MV-4-11 (cell line): ENCODE measurements at places on chromosomes 11 and 22.

GRCh38 chr11:68870470-68870869 is 28.8 kb upstream of the CPT1A start:
- peak; percentile 27 for DNase-seq

GRCh38 chr11:63855975-63856374 is 17.1 kb downstream of the MARK2 start:
- no peak for DNase-seq

DNA sequence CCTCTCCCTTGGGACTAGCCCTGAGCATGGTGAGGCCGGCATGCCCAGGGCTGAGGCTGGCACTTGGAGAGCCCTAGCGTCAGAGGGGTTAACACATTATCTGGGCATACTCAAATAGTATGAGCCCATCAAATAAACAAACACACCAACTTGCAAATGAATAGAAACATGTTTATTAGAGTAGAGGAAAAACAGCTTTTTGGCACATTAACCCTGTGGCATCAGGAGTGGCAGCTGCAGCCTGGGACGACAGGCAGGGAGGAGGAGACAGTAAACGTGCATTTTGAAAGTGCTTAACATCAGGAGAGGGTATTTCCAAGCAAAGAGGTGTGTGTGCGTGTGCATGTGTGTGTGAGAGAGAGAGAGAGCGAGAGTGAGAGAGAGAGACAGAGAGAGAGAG is 684.9 kb downstream of the NTM start:
- no peak for DNase-seq

DNA sequence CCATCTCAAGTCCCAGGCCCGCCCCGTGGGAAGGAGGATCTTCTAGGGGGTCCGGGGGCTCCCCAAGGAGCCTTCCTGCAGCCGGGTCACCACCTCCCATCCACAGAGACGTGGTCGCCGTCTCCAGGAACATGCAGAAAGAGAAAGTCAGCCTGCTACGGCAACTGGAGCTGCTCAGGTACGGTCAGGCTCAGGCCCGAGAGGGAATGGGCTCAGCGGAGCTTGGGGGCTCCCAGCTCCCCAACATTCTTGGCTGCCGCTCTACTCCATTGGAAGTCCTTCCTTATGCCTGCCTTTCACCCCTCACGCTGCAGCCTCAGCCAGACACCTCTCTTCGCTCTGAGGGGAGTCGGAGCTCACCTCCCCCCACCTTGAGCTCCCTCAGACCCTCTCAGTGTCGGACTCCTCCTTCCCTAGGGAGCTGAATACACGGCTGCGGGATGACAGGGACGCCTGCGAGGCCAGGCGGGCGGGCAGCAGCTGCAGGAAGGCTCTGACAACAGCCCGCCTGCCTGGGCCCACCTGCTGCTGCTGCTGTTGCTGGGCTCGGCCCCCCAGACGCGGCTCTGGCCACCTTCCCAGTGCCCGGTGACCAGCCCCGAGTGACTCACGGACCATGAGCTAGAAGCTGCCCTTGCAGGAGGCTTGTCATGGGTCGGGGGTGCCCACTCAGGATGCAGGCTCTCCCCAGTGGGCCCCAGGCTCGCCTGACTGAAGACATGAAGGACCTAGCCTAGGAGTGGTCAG is 1.5 kb upstream of the CD151 start:
- DNase-seq = no peak
